Panc1 (cell line): ENCODE measurements at places on chromosomes 3 and 15. TPM values are rescaled to one million over a fixed set of nuclear protein-coding genes. Genes with fewer than 3 reads are reported as not detected.

ERICH6 gene
- total RNA-seq: 0.28 TPM

C3orf22 gene
- total RNA-seq: not detected

DLL4 gene
- total RNA-seq: 0.31 TPM

RTP3 gene
- total RNA-seq: not detected

SPTBN5 gene
- 2.1 TPM for total RNA-seq

GRCh38 chr3:65524584-65524983, 514.1 kb downstream of the MAGI1 start:
- no peak for DNase-seq
- no peaks in the 10 kb centered on the region for H3K27me3 ChIP-seq
- H3K36me3 ChIP-seq: no peaks in the 10 kb centered on the region

DNA sequence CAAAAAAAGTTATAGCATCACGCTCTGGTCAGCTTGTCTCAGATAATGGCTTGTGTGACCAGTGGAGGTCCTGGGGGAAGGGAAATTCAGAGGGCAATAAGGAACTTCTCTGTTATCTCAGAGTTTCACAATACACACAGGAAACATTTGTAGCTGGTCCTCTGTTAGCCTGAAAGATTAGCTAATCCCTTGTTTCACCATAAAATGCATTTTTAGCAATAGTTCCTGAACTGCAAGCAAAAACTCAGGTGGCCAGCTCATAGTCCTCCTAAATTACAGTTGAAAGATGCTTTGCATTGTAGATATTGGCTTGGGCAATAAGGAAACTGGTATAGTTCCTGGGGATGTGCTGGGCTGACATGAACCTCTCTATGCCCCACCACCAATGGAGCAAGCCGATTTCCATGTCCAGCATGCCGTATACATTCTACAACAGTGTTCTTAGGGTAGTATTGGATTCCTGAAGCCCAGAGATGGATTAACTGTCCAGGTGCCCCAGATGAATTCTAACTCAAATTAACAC, 141.5 kb upstream of the TBL1XR1 start:
- no peak for DNase-seq
- H3K4me1 ChIP-seq: no peaks in the 10 kb centered on the region
- H3K27ac ChIP-seq: peak overlapping the region; percentile 14; the same call in 1 of the 2 replicates
- no peak overlapping the region for H3K4me3 ChIP-seq

DNA sequence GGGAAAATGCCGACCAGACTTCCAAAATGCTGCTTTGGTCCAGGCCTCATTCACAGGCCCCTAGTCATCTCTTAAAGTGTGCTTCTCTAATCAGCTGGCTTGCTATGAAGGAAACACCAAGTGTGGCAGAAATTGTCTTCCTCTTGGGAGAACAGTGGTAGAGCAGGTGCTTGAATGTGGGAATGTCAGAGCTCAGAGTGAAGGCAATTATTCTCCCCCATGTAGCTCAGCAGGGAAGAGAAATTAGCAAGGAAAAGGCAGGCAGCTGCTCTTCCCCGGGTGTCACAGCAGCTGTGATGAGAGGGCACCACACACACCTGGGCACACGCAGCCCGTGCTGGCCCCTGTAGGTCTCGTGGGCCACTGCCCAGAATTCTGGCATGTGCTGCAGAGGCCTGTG, 358.5 kb downstream of the WDR72 start:
- no peak for DNase-seq
- H3K4me3 ChIP-seq: no peak overlapping the region
- no peaks in the 10 kb centered on the region for H3K4me1 ChIP-seq
- H3K27ac ChIP-seq: no peak overlapping the region
- no peaks in the 10 kb centered on the region for H3K36me3 ChIP-seq
- H3K27me3 ChIP-seq: no peaks in the 10 kb centered on the region; the same call in 1 of the 2 replicates

DNA sequence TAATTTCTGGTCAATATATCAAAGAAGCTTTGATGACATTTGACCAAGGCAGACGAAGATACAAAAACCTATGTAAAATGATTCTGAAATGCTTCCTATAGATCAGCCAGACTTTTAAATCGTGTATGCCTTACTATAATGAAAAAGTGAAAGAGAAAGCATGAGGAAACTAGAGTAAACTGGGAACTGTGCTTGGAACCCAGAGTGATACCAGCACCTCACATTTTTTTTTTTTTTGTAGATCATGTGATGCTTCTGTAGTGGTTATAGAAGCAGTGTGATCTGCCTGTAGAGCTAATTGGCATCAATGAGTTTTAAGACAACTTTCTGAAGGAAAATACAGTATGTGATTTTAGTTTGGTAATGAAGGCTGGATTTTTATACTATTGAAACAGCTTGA, 150.7 kb downstream of the NLGN1 start:
- H3K4me3 ChIP-seq: no peak overlapping the region
- H3K27me3 ChIP-seq: no peaks in the 10 kb centered on the region
- no peak overlapping the region for H3K27ac ChIP-seq
- no peaks in the 10 kb centered on the region for H3K4me1 ChIP-seq

GRCh38 chr3:72009851-72010443, 225.0 kb upstream of the PROK2 start:
- H3K27ac ChIP-seq: no peak overlapping the region
- H3K4me3 ChIP-seq: no peak overlapping the region
- no peak for DNase-seq
- no peaks in the 10 kb centered on the region; the same call in 1 of the 2 replicates for H3K27me3 ChIP-seq
- H3K36me3 ChIP-seq: no peaks in the 10 kb centered on the region

DNA sequence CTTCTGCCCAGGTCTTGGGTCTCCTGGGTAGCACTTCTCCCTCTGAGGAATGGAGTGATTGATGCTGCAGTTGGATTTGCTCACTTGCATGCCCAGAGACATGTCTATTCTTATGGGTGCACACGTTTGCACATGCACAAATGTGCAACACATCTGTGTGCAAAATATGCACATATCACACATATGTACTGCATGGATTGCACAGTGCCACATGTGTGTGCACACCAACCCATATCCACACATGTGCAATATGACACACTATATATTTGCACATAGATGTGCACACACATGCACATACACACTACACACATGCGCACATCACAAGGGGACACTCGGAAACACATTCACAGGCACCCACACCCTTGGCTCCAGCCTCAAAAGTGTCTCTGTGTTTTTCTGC, 671 bp upstream of the SEMA3B start:
- no peaks in the 10 kb centered on the region for H3K27me3 ChIP-seq
- H3K4me1 ChIP-seq: peaks cover 8% of the 10 kb centered on the region
- no peak overlapping the region for H3K4me3 ChIP-seq
- H3K27ac ChIP-seq: no peak overlapping the region

DNA sequence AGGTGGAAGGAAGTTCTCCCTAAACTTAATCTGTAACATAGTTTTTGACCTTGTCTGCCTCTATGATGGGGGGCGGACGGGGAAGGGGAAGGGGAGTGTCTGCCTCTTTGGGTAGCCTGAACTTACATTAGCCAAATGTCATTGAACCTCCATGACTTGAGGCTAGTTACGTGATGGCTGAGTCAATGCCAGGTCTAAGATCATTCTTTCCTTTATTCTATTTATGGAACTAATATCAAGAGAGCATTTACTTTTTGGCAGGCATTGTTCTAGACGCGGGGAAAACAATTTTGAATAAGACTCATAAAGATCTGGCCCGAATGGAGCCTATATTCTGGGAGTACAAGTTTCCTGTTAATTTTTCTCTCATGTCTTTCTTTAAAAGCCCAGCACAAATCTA, 340.7 kb upstream of the C2CD4B start:
- H3K27me3 ChIP-seq: no peaks in the 10 kb centered on the region
- H3K4me1 ChIP-seq: no peaks in the 10 kb centered on the region
- DNase-seq: no peak
- no peaks in the 10 kb centered on the region for H3K36me3 ChIP-seq

DNA sequence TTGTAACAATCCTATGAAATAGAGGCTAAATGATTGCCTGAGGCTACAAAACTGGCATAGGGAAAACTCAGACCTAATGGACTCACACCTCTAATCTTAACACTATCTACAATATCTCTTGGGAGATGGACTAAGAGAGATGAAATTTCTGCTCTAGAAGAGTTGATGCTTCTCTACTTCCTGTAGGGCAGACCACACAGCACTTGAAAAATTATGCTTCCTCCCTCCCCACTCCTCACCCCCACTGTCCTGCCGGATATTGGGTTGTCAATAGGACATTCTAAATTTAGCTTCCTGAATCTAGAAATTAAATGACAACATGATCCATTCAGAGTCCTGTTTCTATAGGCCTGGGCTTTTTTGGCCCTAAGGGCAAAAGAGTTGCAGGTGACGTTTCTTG, 295.6 kb downstream of the GAP43 start:
- no peak overlapping the region for H3K4me3 ChIP-seq
- no peaks in the 10 kb centered on the region for H3K4me1 ChIP-seq
- no peaks in the 10 kb centered on the region for H3K27me3 ChIP-seq
- DNase-seq: no peak
- no peaks in the 10 kb centered on the region for H3K36me3 ChIP-seq
- H3K27ac ChIP-seq: no peak overlapping the region

DNA sequence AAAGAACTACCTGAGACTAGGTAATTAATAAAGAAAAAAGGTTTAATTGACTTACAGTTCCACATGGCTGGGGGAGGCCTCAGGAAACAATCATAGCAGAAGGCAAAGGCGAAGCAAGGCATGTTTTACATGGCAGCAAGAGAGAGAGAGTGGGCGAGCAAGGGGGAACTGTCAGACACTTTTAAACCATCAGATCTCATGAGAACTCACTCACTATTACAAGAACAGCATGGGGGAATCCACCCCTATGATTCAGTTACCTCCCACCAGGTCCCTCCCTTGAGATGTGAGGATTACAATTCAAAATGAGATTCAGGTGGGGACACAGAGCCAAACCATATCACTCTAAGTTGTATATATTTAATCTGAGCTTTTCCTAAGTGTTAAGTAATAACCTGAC, 79.0 kb upstream of the MLF1 start:
- no peaks in the 10 kb centered on the region for H3K27me3 ChIP-seq
- DNase-seq: no peak
- no peaks in the 10 kb centered on the region for H3K36me3 ChIP-seq
- peaks cover 2% of the 10 kb centered on the region; the same call in 1 of the 2 replicates for H3K4me1 ChIP-seq
- no peak overlapping the region for H3K27ac ChIP-seq

GRCh38 chr3:53236112-53236841, 19.5 kb downstream of the TKT start:
- H3K36me3 ChIP-seq: peaks cover 5% of the 10 kb centered on the region; the same call in 1 of the 2 replicates
- peaks cover 31% of the 10 kb centered on the region for H3K4me1 ChIP-seq
- no peaks in the 10 kb centered on the region for H3K27me3 ChIP-seq
- H3K27ac ChIP-seq: peak overlapping the region; percentile 63
- H3K4me3 ChIP-seq: no peak overlapping the region

DNA sequence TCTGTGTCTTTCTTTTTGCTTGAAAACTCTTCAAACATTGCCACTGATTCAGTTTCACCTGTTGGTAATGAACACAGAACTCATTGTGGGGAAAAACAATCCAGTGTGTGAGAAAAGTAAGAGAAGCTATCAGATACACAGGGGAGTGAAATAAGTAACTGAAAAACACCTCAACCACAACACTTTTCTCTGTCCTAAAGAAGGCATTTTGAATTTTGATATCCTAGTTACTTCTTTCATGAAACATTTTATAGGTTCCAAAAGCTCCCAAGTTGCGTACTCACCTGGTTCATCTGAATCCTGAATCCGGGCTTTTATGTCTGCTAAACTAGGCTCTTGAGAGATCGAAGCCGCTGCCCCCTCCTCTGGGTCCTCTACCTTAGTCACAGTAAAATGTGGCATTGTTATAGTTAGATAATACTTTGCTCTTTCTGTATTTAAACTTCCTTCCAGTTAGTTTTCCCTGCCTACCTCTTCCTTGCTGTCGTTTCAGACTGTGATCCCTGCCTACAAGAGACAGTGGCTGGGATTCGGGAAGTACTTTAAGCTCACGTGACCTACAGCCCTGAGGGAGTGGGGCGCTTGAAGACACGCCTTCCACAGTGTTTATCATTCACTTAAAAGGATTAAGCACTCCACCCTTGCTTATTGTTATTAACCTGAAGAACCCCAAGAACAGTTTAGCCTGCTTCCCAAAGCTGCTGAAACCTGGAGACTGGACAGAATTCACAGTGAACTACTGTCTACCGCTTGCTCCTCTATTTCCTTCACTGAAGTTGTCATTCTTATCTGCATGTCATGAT, 19.1 kb downstream of the SLC12A6 start:
- peak overlapping the region; percentile 50 for H3K4me3 ChIP-seq
- no peaks in the 10 kb centered on the region for H3K27me3 ChIP-seq
- peak overlapping the region; percentile 78 for H3K27ac ChIP-seq
- no peaks in the 10 kb centered on the region for H3K36me3 ChIP-seq
- no peak for DNase-seq
- H3K4me1 ChIP-seq: peaks cover 17% of the 10 kb centered on the region; the same call in 1 of the 2 replicates

GRCh38 chr3:131960324-131960723, 74.5 kb downstream of the CPNE4 start:
- peaks cover 2% of the 10 kb centered on the region for H3K27me3 ChIP-seq
- no peak overlapping the region for H3K4me3 ChIP-seq
- DNase-seq: no peak

GRCh38 chr15:91752081-91752785, 101.3 kb upstream of the SLCO3A1 start:
- no peaks in the 10 kb centered on the region for H3K27me3 ChIP-seq
- H3K4me3 ChIP-seq: no peak overlapping the region
- no peak for DNase-seq
- no peak overlapping the region for H3K27ac ChIP-seq

DNA sequence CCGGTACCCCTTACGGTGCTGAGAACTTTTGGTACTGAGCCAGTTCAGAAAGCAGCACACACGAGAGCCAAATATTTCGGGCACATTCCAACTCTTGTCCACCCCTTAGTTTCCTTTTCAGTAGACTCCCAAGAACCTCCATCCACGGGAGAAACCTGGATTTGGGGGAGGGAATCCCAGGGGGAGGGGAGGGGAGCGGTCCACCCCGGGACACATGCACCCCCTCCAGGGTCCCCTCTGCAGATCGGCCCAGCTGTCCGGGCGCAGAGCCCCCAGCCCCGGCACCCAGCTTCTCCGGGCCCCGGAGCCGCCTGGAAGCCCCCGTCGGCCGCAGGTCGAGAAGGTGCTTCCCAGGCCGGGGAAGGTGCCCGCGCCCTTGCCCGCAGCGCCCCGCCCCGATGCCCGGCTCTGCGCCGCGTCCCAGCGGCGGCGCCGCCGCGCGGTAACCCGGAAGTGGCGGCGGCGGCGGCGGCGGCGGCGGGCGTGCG, 455 bp upstream of the ABHD17C start:
- no peaks in the 10 kb centered on the region; the same call in 1 of the 2 replicates for H3K36me3 ChIP-seq
- H3K27ac ChIP-seq: peak overlapping the region; percentile 88
- peak overlapping the region; percentile 69 for H3K4me3 ChIP-seq
- no peaks in the 10 kb centered on the region for H3K27me3 ChIP-seq
- no peak for DNase-seq
- H3K4me1 ChIP-seq: peaks cover 16% of the 10 kb centered on the region

GRCh38 chr15:95448531-95449229, 881.8 kb upstream of the NR2F2 start:
- no peaks in the 10 kb centered on the region for H3K36me3 ChIP-seq
- no peak overlapping the region for H3K4me3 ChIP-seq
- no peak for DNase-seq
- no peaks in the 10 kb centered on the region for H3K27me3 ChIP-seq
- H3K4me1 ChIP-seq: no peaks in the 10 kb centered on the region; the same call in 1 of the 2 replicates

GRCh38 chr3:15903164-15903563, 105.4 kb upstream of the ANKRD28 start:
- DNase-seq: no peak
- H3K4me3 ChIP-seq: no peak overlapping the region
- H3K4me1 ChIP-seq: no peaks in the 10 kb centered on the region
- H3K27me3 ChIP-seq: no peaks in the 10 kb centered on the region

GRCh38 chr3:129034642-129035041, 25.9 kb upstream of the GP9 start:
- no peak overlapping the region for H3K27ac ChIP-seq
- no peak for DNase-seq
- H3K27me3 ChIP-seq: no peaks in the 10 kb centered on the region
- H3K36me3 ChIP-seq: no peaks in the 10 kb centered on the region
- no peak overlapping the region for H3K4me3 ChIP-seq

- H3K36me3 ChIP-seq: no peaks in the 10 kb centered on the region
- no peak for DNase-seq
- no peak overlapping the region for H3K27ac ChIP-seq
- no peak overlapping the region for H3K4me3 ChIP-seq
- H3K27me3 ChIP-seq: no peaks in the 10 kb centered on the region
Measured at GRCh38 chr15:37372064-37372463, 271.7 kb upstream of the MEIS2 start.
